ENCODE measurements at places on chromosomes 2 and 18.

DNA sequence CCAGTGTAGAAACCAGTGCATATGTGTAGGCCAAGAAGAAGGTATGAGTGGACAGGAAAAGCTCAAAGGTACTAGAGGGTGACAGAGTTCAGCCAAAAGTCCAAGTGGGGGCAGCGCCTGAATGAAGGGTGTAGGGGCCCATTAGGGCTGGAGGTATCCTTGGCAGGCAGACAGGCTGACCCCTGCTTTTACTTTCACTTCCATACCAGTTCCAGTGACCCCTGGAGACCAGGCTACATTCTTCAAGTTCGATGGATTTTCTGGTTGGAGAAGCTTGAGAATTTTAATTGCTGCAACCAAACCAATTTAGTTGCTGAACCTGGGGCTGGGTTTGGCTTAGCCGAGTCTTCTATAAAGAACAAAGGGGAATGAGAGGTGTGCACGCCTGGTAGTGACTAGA is 42.3 kb upstream of the MRPL33 start:
- DNase-seq = no peak

DNA sequence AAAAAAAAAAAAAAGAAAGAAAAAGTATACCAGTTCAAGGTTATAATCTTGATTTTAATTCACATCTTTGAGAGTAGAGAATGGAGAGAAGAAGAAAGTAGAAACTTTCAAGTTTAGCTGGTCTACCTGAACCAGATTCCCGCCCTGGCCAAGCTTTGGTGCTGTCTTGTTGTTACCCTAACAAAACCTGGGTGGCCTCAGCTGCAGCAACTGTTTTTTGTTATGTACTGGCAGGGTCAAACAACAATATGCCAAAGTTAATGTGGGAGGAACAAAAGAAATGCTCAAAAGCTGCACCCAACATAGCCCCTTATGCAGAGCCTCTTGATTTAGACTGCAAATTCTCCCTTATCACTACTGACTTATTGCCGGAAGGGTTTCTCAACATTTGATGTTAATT is 165.3 kb upstream of the TFPI start:
- DNase-seq = no peak

- DNase-seq = no peak
Measured at GRCh38 chr2:824524-824923, 126.1 kb upstream of the SNTG2 start.

GRCh38 chr2:55923091-55923981 is at the start of gene EFEMP1:
Gene EFEMP1, minus strand, starts transcription at chr2:55923782. Its CDS starts 1,342 bp downstream, at chr2:55922440.
- DNase-seq = no peak

DNA sequence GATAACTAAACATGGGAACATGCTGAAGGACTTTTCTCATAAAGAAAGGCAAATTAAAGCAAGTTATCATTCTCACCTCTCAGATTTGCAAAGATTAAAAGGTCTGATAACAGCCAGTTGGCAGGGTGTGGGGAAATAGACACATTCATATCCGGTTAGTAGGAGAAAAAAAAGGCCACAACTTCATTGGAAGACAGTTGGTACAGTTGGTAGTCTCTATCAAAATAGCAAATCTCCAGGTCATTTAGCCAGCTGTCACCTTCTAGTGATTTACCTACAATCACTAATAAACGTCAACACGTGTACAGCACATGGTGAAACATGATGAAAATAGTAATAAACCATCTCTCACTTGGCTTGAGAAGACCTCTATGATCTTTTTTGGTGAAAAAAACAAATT is 16.6 kb downstream of the INPP5D start:
- no peak for DNase-seq

DNA sequence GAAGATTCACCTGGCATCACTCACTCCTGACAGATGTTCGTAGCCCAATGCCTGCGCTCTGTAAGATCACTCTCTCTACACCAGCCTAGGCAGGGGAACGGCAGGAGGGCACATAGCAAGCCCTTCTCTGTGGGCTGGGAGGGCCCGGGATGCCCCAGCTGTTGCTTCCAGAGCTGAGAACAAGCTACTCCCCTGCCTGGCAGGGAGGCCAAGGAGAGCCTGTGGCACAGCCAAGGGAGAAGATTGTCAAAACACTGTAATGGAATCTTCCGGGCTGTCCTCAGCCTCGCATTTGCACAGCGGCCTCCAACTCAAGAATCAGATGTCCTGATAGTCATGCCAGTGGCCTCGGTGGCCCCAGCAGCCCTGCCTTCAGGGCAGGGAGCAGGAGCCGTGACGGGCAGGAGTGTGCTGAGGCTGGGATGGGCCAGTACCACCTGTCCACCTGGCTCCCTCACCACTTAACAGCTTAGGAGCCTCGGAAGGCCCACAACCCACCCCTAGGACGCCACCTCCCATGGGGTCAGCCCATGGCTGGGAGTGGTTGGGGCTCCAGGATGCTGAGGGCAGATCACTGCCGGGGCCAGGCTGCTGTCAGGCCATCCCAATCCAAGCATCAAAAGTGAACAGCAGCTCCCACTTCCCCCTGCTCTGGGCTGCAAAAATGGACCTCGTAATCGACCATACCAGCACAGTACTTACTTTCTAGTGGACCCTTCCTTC is 21.9 kb upstream of the SLC35F6 start:
- no peak for DNase-seq

GRCh38 chr2:135952891-135953290 is 32.5 kb downstream of the DARS1 start:
- no peak for DNase-seq

- DNase-seq = peak; percentile 77
Measured at GRCh38 chr2:9752441-9753275, 90.6 kb upstream of the TAF1B start.

DNA sequence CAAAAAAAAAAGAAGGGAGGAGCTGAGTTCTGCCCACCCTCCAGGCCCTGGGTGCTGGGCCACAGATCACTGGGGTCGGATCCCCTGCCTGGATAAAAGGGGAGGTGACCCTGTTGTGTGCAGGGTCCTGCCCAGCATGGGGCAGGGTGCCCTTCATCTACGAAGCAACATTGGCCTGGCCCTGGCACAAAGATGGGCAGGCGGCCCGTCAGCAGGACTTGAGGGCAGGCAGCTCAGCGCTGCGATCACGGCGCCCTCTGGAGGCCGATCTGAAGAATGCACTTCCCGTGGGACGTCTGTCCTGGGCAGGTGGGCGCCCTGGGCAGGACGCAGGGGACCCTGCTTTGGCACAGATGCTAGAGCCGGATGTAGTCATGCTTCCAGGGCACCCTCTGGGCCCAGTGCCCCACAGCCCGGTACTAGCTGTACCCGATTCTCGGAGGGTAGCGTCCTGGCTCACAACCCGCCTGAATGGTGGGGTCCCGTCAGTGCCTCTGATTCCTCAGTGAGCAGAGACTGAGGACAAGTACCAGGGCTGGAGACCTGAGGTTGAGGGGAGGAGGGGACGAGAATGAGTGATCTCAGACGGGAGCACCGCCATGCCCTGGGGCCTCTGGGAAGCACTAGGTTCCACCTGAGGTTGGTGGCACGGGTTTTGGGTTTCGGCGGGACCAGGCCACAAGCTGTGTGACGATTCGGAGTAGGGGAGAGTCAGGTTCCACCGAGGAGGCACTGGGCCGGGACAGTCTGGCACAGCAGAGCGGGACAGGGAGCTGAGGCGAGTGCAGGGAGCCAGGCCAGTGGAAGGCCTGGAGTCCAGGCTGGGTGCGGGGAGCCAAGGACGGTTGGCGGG is 18.0 kb downstream of the ARID5A start:
- peak; percentile 43 for DNase-seq

GRCh38 chr2:94970353-94970752 is 55.2 kb upstream of the MAL start:
- DNase-seq = no peak

- no peak for DNase-seq
Measured at GRCh38 chr18:66393463-66393862, 210.4 kb downstream of the CDH19 start.

DNA sequence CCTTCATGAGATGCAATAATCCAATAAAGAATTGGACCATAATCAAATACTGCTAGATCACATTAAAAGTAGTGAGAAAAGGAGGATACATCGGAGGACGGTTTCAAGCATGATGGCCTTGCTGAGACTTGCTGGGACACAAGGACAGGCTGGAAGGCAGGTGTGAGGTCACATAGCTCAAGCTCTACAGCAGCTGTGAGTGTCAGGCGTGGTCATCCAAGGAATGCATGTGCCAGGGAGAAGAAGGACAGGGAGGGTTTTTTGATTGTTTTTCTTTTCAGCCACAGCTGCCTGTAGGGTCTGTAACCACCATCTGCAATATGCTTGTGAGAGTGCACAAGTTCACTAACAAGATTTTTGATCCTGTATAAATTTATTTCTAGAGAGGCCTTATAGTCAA is 57.6 kb downstream of the BMP10 start:
- DNase-seq = no peak

GRCh38 chr2:25424426-25425028 is 82.8 kb upstream of the DNMT3A start:
- no peak for DNase-seq

DNA sequence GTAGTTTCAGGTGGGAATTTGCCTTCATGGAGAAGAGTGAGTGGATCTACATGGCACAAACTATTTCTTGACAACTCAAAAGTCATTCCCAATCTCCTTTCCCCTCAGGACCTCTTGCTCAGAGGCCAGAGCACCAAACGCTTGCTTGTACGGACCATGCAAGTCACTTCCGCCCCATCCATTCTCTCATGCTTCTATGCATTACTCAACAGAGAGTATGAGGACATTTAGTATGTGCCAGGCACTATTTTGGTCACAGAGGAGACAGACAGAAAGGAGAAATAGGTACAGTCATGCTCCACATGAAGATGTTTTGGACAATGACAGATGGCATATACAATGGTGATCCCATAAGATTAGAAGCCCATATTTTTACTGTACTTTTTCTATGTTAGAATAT is 117.5 kb downstream of the ACTR3 start:
- DNase-seq = no peak

GRCh38 chr2:8296306-8296705 is 385.6 kb upstream of the ID2 start:
- DNase-seq = no peak

DNA sequence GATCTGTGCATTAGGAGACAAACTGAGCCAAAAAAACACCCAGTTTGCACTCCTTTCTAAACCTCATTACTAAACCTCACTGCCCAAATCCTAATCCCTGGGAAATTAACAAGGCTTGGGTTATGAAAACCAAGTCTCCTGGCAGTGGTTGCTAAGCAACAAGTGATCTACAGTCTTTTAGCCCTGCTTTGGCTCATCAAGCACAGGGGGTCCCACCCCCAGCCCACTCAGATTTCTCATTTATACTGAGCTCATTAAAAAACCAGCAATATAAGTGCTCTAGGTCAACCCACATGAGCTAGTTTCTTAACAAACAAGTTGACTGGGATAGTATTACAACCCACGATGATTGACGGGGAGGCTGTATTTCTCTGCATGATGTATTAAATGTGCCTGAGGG is 18.4 kb downstream of the DNER start:
- DNase-seq = no peak

- DNase-seq = no peak
Measured at GRCh38 chr18:45512363-45512953, 102.8 kb upstream of the SLC14A2 start.

GRCh38 chr18:46712406-46712805 is 44.4 kb downstream of the ST8SIA5 start:
- DNase-seq = no peak

- DNase-seq = no peak
Measured at GRCh38 chr2:66370824-66371223, 64.1 kb upstream of the MEIS1 start.

- DNase-seq = no peak
Measured at GRCh38 chr2:128313091-128313836, 5.4 kb downstream of the HS6ST1 start.

DNA sequence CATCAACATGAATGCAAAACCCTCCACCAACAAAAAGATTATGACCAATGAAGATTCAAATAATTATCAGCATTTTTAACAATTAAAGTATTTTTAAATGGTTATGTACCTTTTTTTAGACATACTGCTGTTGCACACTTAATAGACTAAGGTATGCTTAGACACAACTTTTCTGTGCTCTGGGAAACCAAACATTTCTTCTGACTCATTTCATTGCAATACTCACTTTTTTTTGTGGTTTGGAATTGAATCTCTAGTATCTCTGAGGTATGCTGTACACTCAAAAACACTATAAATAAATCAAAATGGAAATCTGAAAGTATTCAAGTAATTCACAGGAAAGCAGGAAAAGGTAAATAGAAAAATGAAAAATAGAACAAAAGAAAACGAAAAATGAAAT is 247.9 kb upstream of the POU3F3 start:
- no peak for DNase-seq

DNA sequence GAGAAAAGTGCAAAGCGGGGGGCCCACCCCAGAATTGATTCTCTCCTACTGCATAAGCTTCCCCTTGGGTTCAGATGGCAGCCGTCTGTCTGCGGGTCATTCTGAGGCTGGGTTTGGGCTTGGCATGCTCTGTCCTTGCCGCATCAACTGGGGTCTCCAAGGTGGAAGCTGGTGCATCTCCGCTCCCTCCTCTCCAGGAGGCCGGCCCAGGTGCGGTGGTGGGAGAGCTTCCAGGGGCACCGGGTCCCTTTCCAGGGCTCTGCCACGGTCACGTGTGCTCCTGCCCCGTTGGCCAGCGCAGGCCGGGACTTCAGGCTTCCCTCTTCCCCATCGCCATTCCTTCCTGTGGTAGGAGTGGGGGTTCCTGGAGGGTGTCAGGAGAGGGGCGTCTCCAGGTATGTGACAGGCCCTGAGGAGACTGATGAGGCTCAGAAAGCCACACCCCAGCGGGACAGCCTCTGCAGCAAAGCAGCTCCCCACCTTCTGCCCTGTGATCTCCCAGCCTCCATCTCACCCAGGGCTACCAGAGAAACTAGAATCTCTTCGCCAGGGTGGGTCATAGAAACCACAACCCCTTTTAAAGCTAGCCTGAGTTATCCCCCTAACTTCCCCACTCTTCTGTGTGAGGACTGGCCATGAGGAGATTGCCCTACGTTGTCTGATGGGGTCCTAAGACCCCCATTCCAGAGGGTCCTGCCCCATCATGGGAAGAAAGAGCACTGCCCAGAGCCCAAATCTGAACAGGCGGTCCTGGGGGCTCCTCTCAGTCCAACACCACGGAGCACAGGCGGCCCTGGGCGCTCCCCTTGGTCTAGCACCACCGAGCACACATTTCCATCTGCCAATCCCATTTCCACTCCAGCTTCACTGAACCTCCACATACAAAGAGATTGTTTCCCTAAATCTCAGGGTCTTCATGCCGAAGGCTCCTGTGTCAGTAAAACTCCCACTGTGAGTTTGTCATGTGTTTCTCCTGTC is 76.6 kb downstream of the SLC66A2 start:
- no peak for DNase-seq

DNA sequence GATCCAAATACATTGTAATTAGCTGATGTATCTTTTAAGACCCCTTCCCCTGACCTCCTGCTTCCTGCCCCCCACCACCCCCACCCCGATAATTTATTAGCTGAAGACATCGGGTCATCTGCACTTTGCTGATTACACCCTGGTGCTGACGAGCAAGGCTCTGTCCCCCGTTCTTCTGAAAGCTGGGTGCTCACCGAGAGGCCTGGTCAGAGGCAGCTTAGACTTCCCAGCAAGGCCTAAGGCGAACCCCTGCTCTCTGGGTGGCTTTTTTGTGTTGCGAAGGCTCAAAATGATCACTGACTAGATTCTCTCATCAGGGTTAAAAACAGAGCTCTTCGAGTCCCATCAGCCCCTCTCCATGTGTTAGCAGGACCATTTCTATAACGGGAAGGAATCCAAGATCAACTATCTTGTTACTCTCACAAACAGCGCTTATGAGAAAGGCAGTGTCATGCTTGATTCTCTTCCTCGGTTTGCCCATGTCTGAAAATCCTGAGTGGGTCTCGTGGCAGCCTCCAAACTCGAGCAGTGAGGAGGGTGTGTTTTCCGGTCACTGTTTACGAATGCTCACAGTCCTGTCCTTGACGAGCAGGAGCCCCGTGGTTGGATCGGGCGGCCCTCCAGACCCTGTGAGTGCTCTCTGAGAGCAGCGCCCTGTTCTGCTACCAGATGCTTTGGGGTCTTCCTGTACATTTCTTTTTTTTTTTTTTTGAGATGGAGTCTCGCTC is 201.6 kb downstream of the HDAC4 start:
- no peak for DNase-seq
